Fibroblast of skin of right quadriceps (primary cell): ENCODE measurements at places on chromosomes 2 and 18.

DNA sequence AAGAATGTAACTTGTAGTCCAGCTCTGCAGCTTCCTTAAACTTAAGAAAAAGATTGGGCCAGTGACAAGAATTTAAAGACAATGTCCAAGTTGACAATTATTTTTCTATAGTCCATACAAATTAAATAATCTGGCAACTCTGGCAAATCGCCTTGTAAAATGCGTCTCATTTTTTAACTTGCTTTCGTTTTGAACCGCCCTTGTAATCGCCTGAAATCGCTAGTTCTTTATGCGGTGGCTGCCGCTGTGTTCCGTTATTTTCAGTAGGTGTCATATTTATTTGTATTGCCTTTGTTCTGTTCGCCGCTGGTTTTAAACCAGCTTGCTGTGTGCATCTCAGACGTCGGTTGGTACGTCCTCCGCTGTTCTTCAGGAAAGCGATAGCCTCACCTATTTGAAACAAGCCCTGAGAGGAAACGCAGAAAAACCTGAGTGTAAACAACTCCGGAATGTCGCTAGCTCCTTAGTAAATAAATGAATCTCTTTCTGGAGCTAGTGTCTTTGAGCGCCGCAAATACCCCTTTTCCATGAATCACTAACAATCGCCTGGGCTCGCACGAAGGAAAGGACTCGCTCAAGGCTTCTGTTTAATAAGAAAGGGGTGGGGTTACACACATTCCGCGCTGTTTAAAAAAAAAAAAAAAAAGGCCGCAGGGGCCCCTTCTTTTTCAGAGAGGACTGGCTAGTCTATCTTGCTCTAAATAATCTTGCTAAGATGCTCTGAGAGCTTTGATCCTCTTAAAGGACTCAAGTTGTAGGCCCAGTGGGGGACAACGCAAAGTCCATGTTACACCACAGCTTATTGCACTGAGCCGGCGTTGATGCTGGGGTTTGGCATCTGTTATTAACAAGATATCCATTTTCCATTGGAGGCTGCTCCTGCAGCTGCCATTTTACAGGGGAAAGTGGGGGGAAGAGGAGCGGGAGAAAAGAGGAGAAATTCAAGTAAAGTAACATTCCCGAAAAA lies 3.0 kb downstream of the HOXD8 start:
- peak; percentile 82 for DNase-seq

GRCh38 chr2:18077704-18078103 lies 199.2 kb downstream of the KCNS3 start:
- DNase-seq = peak; percentile 92

- no peak for DNase-seq
These were observed 12.7 kb upstream of the SMARCAL1 start for GRCh38 chr2:216399621-216400020.

- DNase-seq = no peak
These were observed 10.7 kb upstream of the GYPC start for GRCh38 chr2:126645211-126645618.

GRCh38 chr18:46320297-46320696 lies 216.1 kb downstream of the HAUS1 start:
- no peak for DNase-seq

- DNase-seq = no peak
These were observed 248.6 kb downstream of the CYP26B1 start for GRCh38 chr2:71898851-71899681.

GRCh38 chr2:179579800-179580199 lies 281.6 kb downstream of the ZNF385B start:
- DNase-seq = peak; percentile 34

DNA sequence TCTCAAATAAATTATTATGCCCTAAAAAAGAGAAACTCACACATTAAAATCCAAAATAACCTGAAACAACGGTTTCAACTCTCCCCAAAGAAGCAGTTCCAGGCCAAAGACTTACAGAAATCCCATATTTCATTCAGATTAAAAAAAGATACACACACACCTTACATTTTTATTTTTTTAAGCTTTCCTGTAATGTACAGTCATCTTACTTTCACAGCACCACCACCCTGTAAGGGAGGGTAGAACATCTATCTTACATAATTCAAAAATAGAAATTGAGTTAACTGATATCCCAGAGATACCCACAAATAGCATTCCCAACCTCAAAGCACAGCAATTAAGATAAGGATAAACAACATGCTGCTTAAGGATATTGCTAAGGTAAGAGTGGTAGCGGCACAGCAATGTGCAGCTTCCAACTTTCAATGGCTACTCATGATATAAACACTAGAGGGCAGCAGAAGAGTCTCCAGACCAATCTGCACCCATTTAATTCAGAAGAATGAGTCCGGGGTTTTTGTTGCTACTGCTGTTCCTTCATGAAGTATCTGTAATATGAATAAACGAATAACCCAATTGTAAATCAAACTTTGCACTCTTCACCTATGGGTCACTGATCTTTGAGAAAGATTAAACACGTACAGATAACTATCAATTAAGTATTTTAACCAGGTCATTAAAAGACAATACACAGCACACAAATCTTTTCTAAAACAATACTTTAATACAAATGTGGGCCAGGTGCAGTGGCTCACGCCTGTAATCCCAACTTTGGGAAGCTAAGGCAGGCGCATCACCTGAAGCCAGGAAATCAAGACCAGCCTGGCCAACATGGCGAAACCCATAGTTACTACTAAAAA lies 11.3 kb downstream of the GFPT1 start:
- DNase-seq = peak; percentile 17

GRCh38 chr2:64017811-64018700 lies 1.2 kb downstream of the VPS54 start:
- peak; percentile 22 for DNase-seq
